NCI-H1105 (cell line): ENCODE measurements at places on chromosomes 4 and X.

DNA sequence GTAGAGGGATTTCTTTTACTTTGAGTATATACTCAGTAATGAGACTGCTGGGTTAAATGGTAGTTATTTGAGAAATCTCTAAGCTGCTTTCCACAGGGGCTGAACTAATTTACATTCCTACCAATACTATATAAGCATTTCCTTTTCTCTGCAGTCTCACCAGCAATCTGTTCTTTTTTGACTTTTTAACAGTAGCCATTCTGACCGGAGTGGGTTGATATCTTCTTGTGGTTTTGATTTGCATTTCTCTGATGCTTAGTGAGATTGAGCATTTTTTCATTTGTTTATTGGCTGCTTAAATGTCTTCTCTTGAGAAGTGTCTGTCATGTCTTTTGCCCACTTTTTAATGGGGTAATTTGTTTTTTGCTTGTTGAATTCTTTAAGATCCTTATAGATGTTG is 43.3 kb downstream of the SPCS3 start:
- DNase-seq, result no peak

- DNase-seq, result no peak
Observed at GRCh38 chr4:68349279-68349648, 626 bp downstream of the YTHDC1 start.

GRCh38 chr4:32858971-32859370 is 2138.8 kb downstream of the PCDH7 start:
- no peak for DNase-seq

- DNase-seq, result no peak
Observed at GRCh38 chrX:40852586-40852985, 117.2 kb upstream of the MED14 start.

DNA sequence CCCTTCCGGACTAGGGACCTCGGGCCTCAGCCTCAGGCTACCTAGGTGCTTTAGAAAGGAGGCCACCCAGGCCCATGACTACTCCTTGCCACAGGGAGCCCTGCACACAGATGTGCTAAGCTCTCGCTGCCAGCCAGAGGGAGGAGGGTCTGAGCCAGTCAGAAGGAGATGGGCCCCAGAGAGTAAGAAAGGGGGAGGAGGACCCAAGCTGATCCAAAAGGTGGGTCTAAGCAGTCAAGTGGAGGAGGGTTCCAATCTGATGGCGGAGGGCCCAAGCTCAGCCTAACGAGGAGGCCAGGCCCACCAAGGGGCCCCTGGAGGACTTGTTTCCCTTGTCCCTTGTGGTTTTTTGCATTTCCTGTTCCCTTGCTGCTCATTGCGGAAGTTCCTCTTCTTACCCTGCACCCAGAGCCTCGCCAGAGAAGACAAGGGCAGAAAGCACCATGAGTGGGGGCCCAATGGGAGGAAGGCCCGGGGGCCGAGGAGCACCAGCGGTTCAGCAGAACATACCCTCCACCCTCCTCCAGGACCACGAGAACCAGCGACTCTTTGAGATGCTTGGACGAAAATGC is at the start of gene WAS:
Gene WAS (plus strand): TSS at position 389 of the 572 bp plus-strand sequence. CDS start 55 bp downstream, at position 444.
- no peak for DNase-seq

GRCh38 chr4:88503344-88503743 is 20.2 kb downstream of the PYURF start:
- no peak for DNase-seq
